Muscle of leg (tissue), 16 donors: ENCODE measurements at places on chromosomes 4 and X. TPM values are rescaled to one million over a fixed set of nuclear protein-coding genes. Genes with fewer than 3 reads are reported as not detected.
A peak's percentile ranks its signal among the peaks of the same experiment; 100 is the strongest.

- DNase-seq = no peak
These were observed 313.4 kb downstream of the TENM3 start for GRCh38 chr4:182556580-182556979.

The WDR17 gene
- 0.22 TPM for total RNA-seq

GRCh38 chr4:80592950-80593349 is 257.4 kb downstream of the CFAP299 start:
- peak; percentile 1 for DNase-seq

- peak; percentile 51 for DNase-seq
These were observed 94.8 kb downstream of the MID1 start for GRCh38 chrX:10525381-10526120.

DNA sequence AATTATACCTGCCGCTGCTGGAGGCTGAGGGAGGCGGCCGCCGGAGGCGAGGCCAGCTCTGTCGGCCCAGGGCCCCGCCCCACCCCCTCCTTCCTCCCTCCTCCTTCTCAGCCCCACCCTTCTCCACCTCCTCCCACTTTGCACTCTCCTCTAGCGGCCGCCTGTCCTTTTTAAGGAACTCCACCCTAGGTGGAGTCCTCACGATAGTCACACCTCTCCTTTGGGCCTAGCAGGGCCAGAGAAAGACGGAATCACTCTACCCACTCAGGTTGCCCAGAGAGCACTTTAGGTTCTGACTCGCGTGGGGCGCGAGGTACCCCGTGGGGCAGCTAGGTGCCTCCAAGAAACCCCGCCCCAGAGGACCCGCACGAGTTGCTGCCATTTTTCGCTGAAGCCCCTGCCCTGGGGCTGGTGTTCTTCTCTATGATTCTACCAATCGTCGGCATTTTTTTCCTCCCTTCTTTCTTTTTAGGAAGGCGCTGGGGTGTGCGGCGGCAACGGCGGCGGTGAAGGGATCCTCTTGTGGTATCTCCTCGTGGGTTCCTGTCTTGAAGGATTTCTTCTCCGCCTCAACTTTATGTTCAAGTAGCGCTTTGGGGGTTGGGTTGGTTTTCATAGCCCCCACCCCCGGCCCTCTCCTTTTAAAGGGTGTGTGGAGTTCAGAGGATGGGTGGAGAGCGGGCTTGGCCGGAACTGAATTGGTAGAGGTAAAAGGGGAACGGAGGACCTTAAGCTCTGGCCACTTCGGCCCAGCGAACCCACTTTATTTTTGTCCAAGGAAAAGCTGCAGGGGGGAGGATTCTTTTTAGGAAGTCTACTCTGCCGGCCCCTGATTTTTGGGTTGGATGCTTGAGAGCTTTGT is at the start of gene KLF8:
Gene KLF8 (plus strand): TSS at position 136 of the 862 bp plus-strand sequence. CDS start 979 bp downstream, outside the sequence.
- DNase-seq = peak; percentile 41

- no peak for DNase-seq
These were observed 81.6 kb upstream of the SH3RF1 start for GRCh38 chr4:169352360-169352759.

DNA sequence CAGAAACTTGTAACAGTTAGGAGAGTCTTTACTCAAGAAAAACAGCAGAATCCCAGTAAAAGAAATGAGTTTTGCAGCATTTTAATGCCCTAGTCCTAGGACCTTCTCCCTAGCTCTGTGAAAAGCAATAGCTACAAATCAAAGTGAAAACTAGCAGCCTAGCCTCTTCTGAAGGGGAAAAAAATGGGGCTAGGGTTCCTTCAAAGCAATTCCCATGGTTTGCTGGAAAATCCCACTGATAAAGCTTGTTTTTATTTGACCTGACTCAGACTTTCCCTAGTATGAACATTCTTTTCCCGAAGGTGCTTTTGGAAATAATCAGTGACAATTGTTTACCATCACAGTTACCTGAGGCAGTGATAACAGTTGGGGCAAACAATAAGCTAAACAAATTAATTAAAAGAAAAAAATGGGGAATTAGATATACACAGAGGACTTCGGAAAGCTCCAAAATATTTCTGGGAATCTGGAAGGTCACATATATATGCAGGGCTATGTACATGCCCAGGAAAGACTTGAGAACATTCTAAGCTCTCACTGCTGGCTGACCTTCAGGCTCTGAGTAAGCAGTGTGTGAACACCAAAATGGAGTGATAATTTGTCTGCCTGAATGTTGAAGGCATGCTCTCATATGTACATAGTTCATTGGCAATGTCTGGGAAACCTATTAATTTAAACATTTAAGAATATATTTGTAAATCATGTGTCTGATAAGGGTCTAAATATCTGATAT is 285.9 kb downstream of the KCTD8 start:
- DNase-seq = no peak

GRCh38 chr4:94390804-94391410 is 48.3 kb upstream of the HPGDS start:
- DNase-seq = peak; percentile 54

DNA sequence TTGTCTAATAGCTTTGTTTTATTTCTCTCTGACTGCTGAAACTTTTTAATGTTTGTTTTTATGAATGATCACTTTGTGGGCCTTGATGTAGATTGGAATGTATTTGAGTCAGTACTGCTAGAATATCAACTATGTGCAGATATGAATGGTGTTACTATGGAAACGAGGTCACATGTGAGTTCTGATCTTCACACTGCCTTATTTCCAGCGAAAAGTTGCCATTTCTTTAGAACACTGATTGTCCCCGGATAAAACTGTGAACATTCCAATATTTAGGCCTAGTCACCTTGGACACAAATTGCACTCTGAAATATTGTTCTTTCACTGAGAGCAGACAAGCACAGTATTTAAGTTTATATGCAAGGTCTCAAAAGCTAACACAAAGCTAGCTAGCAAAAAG is 27.2 kb upstream of the MAGED1 start:
- DNase-seq = peak; percentile 8

The NUDT11 gene
- 4.7 TPM for total RNA-seq

DNA sequence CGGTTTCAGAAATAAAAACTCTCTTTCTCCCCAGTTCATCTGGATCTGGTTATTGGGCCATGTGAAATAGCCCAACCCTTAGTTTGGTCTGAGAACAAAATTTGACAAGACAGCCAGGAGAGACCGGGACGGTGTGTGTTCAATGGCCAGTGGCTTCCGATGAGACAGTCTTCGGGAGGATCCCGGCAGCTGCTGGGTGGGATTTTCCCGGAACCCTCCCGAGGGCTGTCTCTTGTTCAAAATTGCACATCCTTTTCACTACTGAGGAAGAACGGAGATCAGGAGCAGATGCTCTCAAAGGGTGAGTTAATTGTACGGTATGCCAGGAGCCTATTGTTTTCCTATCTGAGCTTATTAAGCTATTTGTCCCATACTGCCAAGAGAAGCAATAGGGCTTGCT is 166.5 kb downstream of the PRR32 start:
- peak; percentile 78 for DNase-seq

DNA sequence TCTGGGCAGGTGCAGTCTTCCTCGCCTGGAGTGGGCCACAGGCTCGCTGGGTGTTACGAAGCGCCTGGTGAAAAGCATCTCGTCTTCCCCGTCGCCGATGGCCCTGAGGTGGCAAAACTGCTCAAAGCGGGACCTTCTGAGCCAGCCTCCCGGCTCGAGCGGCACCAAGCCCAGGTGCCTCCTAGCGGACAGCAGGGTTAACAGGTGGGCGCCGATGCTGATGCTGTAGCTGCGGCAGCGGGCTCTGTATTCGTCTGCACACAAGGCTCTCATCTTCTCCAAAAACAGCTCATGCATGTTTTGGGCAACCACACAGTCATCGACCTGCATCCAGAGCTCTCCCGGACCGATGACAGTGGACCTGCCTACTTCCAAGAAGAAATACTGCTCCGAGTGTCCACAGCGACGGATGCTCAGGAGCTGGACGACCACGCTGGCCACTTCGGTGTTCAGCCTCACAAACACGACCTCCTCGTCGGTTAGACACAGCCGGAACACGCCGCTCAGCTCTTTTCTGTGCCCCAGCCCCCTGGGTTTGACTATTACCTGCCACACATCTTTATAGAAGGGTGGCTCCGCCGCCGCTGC is 1.2 kb downstream of the IRS4 start:
- DNase-seq = no peak

The TXK gene
- total RNA-seq = 0.35 TPM

DNA sequence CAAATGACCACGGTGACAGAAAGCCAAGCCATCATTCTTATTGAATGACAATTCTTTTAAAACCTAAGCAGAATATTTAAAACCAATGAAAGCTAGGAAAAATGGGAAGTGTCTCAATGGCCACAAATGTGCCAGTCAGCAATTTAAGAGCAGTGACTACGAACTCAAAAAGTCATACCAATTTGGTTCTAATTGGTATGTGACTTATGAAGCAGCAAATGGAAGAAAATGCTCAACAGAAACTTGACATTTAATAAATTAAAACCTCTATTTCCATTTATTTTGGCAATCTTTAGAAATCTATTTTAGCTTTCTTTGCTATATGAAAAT is 25.7 kb upstream of the BCLAF3 start:
- no peak for DNase-seq

The RHOH gene
- 0.18 TPM for total RNA-seq

The ZC4H2 gene
- total RNA-seq = 14.4 TPM

DNA sequence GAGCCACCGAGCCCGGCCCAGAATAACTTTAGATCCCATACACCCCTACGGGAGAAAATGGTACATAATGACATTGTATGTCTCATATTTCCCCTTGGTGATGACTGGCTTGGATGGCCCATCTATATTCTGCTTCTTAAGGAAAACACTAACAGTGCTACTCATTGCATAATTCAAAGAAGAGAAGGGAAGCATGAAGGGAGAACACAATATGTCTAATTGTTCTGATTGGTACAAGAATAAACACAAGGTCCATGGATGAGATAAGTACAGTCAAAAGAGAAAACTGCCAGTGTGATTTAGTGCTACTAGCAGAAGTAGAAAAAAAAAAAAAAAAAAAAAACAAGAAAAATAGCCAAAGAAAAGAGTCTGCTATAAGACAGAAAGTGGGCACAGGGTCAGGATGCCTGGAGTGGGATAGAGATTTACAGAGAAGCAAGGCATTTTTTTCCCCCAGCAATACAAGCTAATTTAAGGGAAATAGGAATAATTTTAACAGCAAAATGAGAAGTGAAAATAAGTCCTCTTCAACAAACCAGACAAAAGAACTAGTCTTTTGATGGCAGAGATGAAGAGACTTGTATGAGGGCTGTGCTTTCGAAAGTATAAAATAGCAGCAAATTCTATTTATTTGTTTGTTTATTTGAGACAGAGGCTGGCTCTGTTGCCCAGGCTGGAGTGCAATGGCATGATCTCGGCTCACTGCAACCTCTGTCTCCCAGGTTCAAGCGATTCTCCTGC is 96.5 kb upstream of the MAP3K15 start:
- no peak for DNase-seq

DNA sequence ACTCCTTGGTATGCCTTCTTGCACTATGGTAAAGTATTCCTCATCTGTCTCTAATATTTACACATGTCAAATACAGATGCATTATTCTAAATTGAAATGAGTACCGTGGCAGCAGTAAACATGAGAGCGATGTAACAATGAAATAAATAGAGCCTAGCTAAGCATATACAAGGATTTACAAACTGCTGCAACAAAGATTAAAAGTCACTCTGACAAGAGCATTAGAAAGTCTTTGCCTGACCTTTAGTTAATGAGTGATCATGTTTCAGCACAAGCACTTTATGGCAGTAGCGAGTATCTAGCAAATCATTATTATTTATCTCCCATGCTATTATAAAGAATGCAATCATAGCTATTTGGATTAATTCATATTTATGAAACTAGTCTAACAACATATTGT is 547.0 kb upstream of the NDST4 start:
- no peak for DNase-seq

The THAP6 gene
- 16.1 TPM for total RNA-seq

- DNase-seq = peak; percentile 65
These were observed 156.2 kb upstream of the PPP1R2C start for GRCh38 chrX:42934020-42934726.

GRCh38 chr4:131509521-131509920 is 1639.6 kb upstream of the PCDH10 start:
- DNase-seq = peak; percentile 53

The CLNK gene
- 0.04 TPM for total RNA-seq

GRCh38 chr4:113636877-113637276 is 124.7 kb downstream of the CAMK2D start:
- DNase-seq = no peak

GRCh38 chr4:16120720-16121119 is 36.9 kb upstream of the PROM1 start:
- no peak for DNase-seq

The FGF13 gene
- 66.8 TPM for total RNA-seq

DNA sequence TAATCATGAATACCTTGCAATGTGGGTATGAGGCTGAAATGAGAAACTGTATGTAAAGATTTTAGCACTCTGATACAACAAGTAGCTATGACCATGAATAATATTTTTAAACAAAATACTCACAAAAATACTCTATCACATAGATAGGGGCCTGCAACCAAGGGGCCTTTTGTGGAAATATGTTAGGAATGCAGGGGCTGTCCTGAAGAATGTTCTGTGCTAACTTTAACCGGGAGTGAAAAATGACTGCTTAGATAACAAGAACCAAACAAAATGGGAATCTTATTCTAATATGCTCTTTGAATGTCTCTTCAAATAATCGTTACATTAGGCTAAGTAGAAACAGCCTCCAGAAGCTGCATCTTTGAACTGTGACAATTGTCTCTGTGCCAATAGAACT is 37.9 kb upstream of the GYPA start:
- no peak for DNase-seq

GRCh38 chrX:150913511-150913910 is 15.0 kb upstream of the CD99L2 start:
- no peak for DNase-seq

DNA sequence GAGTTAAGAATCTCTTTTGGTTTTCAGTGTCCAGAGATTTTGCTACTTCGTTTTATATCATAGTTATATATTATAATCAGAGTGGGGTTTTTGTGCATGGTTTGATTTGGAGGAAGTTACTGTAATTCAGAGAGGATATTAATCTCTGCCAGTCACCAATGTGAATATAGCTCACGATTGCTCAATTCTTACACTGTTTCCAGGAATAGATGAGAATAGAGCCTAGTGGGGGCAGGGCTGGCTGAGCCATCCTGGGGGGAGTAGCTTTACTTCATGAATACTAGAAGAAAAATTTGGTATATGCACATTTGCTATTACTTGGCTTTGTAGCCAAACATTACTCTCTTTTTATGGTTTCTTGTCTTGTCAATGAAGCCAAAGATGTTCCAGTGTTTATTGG is 60.9 kb upstream of the TRPC3 start:
- no peak for DNase-seq

- DNase-seq = peak; percentile 8
These were observed 1.2 kb downstream of the SLC39A8 start for GRCh38 chr4:102343964-102344519.
